NCI-H510A treated with DMSO at 0.1 percent for 48 hours (cell line): ENCODE measurements at places on chromosomes 3 and 15.
A peak's percentile ranks its signal among the peaks of the same experiment; 100 is the strongest.

DNA sequence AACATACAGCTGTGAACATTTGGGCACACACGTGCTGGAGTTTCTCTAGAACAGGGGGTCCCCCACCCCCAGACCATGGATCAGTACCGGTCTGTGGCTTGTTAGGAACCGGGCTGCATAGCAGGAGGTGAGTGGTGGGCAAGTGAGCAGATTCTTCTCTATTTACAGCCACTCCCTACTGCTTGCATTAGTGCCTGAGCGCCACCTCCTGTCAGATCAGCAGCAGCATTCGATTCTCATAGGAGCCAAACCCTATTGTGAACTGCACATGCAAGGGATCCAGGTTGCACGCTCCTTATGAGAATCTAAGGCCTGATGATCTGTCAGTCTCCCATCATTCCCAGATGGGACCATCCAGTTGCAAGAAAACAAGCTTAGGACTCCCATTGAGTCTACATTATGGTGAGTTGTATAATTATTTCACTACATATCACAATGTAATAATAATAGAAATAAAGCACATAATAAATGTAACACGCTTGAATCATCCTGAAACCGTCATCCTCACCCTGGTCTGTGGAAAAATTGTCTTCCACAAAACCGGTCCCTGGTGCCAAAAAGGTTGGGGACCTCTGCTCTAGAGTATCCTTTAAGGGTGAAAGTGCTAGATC is 25.8 kb downstream of the CHRM5 start:
- DNase-seq, result peak; percentile 3

GRCh38 chr15:69314131-69314530 is 15.4 kb downstream of the PAQR5 start:
- no peak for DNase-seq

GRCh38 chr3:131110087-131110486 is 83.4 kb downstream of the NEK11 start:
- DNase-seq, result no peak

GRCh38 chr3:150787741-150788370 is 24.9 kb upstream of the SIAH2 start:
- DNase-seq, result peak; percentile 25

DNA sequence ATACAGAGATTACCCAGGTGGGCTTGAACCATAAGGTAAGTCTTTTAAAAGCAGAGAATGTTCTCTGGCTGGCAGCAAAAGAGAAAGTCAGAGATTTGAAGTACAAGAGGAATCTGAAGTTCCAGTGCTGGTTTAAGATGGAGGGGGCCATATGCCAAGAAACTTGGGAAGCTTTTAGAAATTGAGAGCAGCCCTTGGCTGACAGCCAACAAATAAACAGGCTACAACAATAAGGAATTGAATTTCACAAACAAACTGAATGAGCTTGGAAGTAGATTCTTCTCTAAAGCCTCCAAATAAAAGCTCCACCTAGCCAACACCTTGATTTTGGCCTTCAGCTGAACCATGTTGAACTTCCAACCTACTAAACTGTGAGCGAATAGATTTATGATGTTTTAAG is 85.7 kb downstream of the TRIM42 start:
- no peak for DNase-seq

DNA sequence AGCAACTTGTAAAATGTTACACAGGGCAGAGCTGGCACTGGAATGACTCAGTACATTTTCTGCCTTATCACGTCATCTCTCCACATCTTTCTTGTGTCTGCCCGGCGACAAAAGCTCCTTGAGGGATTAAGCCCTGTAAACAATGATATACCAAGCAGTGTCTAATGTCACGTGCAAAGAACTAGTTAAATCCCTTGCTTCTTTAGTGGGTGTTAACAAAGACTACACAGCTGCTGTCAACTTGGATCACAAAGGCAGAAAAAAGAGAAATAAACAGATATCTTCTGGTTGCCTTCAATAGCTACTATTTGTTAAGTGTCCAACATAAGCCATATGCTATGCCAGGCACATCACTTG is 48.1 kb upstream of the FRMD4B start:
- no peak for DNase-seq

DNA sequence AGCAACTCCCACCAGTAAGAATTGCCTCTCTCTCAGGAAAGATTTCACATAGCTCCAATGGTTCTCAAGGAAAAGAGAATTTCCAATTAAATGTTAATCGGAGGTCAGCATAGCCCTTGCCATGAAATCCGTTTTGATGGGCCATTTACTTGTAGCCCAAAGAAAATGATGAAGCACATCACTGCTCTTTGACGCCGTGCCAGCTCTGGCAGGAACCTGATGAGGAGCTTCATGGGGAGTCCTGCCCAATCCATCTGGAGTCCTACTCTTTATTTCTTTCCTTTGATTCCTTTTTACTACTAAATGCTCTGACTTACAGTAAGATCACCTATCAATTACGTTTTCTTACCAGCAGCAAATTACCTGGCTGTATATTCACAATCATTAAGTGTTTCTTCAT is 84.7 kb downstream of the FGF12 start:
- DNase-seq, result no peak

- DNase-seq, result no peak
These were observed 367.9 kb upstream of the GBE1 start for GRCh38 chr3:82129221-82129801.

DNA sequence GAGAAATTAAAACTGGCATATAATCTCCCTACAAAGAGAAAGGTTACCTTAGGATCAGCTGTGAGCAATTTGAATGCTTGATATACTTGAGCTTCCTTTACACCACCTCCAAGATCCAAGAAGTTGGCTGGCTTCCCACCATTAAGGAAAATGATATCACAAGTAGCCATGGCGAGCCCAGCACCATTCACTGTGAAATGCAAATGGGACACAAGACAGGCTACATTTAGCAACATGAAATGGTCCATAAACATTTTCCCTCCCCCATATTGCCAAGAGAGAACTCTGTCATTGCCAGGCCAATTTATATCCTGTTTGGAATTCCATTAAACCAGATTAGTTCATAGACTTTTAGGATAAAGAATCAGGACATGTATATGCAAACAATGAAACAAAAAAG is 158.7 kb downstream of the SUCLG2 start:
- DNase-seq, result no peak

DNA sequence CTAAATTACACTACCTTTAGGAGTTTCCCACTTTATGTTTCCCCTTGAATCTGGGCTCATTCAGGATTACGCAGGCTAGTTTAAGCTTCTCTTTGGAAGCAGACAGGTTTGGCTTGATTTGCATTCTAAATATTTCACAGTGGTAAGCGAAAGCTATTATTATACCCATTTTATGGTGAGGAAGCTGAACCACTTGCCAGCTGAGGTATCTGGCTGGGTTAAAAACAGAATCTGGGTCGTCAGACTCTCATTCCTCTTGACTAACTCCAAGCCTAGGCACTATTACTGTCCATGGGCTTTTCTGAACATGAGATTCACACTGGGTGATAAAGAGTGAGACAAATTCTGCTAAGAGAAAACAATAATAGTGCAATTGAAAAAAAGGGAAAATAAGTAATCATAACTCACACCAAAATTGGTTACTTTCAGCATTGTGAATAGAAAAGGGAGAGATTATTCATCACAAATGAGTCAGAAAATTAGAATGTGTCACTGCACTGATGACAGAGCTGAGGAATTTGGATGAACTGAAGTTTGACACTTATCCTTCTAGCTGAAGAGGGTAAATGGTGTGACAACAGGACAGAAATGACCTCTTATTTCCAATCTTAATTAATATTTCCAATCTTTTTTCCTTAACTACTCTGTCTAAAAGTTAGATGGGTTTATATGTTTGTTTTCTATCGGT is 211.3 kb downstream of the TIGIT start:
- DNase-seq, result no peak

DNA sequence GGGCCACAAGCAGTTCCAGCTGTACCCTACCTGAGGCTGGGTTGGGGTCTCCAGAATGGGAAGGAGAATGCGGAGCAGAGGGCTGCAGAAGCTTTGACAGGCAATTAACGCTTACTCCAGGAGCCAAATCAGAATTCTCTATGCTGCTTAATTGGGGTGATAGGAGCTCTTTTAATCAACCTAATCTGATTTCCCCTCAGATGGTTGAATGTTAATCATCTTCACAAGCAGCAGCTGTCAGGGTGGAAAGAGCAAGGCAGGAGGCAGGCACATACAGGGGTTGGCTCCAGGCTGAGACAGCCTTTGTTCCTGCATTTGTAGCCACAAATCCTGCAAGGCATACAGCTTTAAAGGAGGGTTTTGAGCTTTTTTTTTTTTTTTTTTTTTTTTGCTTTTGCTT is 2.6 kb downstream of the CILP start:
- DNase-seq, result no peak

DNA sequence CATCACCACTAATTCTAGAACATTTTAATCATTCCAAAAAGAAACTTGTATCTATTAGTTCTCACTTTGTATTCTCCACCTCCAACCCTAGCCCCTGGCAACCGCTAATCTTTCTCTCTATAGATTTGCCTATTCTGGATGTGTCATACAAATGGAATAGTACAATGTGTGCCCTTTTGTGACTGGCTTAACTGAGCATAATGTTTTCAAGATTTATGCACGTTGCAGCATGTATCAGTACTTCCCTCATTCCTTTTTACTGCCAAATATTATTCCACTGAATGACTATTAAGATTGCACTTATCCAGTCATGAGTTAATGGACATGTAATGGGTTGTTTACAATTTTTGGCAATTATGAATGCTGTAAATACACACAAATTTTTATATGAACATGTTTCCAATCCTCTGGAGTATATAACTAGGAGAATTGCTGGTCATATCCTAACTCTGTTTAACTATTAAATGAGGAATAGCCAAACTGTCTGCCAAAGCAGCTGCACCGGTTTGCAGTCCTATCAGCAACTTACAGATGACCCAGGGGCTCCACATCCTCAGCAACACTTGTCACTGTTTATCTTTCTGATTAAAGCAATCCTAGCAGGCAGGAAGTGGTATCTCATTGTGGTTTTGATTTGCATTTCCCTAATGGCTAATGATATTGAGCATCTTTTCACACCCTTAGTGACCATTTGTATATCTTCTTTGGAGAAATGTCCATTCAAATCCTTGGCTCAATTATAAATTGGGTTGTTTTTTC is 42.9 kb downstream of the DCUN1D1 start:
- peak; percentile 83 for DNase-seq

DNA sequence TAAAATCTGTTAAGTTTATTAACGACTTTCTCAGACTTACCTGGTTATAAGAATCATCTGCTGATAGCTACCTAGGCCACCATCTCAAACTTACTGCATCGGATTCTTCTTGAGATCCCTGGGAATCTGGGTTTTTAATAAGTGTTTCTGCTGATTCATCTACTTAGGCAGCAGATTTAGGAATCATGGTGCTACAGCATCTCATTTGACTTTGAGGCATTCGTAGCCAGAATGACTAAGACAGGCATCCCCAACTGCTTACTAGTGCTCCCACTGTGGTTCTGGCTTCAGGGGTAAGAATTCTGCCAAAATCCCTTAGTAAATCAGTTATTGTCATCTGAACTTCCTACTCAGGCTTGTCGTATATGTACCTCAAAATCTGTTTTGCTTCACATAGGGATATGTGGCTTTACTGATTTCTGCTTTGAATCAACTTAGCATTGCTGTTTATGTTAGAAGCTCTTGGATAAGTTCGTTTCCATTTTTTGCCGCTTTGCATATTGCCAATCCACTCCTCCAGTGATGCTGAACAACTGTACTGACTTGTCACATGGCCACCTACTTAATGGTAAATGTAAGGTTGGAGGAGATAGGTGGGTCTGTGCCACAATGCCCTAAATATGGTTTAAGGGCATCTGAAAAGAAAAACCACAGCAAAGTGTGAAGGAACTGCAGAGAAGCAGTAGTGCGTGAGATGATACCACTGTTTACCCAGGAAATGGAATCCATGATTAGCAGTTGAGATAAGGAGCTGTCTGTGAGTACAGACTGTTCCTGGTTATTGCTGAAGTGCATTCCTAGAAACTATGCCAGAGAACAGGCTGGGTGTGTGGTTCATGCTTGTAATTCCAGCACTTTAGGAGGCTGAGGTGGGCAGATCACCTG is 60.3 kb downstream of the MAP6D1 start:
- no peak for DNase-seq

- peak; percentile 46 for DNase-seq
These were observed 4.7 kb upstream of the GOLGA8B start for GRCh38 chr15:34588046-34588674.

DNA sequence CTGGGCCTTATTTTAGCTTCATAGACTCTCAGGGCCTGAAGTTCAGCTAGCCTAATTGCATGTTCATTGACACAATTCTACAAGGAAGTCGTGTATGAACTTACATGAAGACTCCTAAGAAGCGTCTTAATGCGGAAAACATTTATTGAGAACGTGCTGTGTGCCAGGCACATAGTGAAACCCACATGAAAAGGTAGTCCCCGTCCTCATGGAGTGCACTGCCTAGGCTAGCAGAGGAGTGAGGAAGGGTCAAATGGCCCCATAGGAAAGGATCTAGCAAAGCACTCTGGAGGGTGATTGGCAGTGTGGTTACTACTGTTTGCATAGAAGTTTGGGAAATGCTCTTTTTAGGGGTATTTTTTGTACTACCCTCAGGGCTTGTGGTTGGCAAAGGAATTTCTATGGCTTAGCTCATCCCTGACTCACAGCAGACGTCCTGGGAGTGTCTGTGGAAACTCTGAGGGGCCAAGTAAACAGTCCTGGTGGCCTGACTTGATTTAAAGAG is 854 bp upstream of the NPTN start:
- no peak for DNase-seq

DNA sequence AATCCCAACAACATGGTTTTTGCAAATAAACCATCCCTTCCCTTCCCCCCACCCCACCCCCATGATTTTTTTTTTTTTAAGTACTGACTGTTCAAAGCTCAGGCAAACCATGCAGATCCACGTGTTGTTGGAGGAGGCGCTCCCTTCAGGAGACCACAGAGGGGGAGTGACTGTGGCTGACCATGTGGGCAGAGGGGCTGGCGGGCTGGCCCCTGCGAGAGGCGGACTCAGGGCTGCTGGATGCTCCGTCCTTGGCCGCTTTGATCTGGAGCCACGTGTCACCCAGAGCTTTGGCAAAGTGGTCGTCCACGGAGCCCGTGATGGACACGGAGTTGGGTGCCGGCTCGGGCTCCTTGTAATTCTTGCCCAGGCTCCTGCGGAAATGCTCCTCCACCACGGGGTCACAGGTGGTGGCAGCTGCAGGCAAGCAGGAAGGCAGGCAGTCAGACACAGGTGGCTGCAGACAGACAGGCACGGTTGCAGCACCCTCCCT is 85.3 kb downstream of the VGLL4 start:
- no peak for DNase-seq

DNA sequence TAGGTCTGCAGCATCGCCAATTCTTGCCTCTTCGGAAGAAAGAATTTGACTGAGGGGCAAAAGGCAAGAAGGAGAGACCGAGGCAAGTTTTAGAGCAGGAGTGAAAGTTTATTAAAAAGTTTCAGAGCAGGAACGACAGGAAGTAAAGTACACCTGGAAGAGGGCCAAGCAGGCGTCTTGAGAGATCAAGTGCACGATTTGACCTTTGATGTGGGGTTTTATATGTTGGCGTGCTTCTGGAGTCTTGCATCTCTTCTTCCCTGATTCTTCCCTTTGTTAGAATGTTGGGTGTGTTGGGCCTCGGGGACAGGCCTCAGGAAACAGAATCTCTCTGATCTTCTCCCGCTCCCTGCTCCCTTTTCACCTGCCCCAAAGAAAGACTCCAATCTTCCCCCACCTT is 40.6 kb upstream of the FLNB start:
- DNase-seq, result no peak

GRCh38 chr3:115855911-115856310 is 232.6 kb downstream of the GAP43 start:
- no peak for DNase-seq
